ENCODE measurements at places on chromosomes 1 and 21. TPM values are rescaled to one million over a fixed set of nuclear protein-coding genes. Genes with fewer than 3 reads are reported as not detected.

DNA sequence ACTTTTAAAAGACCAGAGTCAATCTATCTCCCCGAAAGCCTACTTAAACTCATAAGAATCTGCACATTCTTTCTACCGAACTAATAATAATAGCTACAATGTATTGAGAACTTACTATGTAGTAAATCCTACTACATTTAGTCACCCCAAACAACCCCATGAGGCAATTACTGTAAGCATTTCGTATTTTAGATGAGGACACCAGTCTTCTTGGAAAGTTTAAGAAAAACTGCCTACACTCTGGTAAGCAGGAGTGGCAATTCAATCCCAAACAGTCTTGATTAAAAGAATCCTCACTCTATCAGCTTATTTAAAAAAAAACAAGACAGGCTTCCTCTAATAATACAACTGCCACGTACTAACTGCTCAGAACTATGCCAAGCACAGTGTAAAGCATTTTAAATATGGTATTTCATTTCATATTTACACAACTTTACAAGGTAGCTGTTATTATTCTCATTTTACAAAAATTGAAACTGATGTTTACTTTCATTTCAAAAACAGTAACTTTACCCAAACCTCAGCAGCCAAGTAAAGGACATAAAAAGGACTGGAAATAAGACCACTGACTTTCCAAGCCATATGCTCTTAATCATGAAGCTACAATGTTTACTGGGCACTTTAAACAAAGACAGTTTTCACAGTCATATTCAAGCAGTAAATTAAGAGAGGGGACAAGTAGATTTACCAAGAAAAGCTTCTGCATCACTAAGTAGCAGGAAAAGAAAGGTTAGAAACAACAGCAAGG is 13.9 kb downstream of the ARID4B start:
- no peak for DNase-seq

- DNase-seq = peak; percentile 63
Observed at GRCh38 chr1:40248412-40248811, 675 bp downstream of the TMCO2 start.

DNA sequence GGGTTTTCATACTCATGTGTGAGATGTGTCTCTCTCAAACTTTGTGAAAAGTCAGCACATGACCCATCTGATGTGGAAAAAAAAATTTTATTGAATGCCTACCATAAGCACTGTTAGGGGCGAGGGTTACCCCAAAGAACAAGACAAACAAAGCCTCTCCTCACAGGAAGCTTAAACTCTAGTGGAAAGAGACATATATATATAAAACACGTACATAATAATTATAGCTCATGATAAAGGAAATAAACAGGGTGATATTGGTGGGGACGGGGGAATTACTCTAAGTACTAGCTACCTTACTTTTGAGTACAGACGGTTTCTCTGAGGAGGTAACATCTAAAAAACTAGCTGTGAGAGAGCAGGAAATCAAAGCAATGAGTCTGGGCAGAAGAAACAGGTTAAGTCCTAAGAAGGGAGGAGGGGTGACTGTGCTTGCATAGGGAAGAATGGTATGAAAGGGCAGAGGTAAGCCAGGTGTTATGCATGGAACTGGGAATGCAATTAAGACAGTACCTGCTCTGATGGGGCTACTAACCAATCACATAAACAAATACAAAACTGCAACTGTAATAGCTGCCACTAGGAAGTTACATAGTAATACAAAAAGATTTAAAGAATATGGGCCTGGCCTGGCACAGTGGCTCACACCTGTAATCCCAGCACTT is 4.5 kb downstream of the LIN9 start:
- DNase-seq = no peak

DNA sequence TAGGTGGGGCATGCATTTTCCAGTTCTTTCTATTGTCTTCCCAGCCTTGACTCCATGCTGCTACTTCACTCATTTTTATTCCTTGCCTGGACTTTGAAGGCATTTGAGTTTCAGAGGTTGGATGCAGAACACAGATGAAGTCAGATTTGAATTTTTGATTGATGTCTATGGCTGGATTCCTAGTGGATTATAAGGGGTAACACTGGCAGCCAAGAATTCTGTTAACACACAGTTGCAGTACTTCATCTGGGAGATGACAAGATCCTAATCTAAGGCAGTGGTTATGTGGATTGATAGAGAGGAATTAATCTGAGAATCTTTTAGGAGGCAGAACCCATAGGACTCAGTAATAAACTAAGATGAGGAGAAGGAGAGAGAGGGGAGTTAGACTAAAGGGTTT is 439.0 kb upstream of the USP24 start:
- DNase-seq = no peak

GRCh38 chr1:17919525-17920439 is 164.6 kb downstream of the ACTL8 start:
- DNase-seq = peak; percentile 13

Gene STPG1
- 2.1 TPM for total RNA-seq

Gene CLCA4
- total RNA-seq = not detected
